ENCODE measurements at places on chromosomes 16 and 17.

- DNase-seq: no peak
Measured at GRCh38 chr16:51433599-51433998, 282.5 kb upstream of the SALL1 start.

- no peak for DNase-seq
Measured at GRCh38 chr16:17380613-17381012, 90.1 kb downstream of the XYLT1 start.

- DNase-seq: no peak
Measured at GRCh38 chr16:78579020-78579419, 479.6 kb downstream of the WWOX start.

GRCh38 chr16:73020409-73020884 is 27.5 kb downstream of the ZFHX3 start:
- DNase-seq: no peak

GRCh38 chr16:8919089-8919933 is 37.2 kb downstream of the LITAFD start:
- DNase-seq: no peak

DNA sequence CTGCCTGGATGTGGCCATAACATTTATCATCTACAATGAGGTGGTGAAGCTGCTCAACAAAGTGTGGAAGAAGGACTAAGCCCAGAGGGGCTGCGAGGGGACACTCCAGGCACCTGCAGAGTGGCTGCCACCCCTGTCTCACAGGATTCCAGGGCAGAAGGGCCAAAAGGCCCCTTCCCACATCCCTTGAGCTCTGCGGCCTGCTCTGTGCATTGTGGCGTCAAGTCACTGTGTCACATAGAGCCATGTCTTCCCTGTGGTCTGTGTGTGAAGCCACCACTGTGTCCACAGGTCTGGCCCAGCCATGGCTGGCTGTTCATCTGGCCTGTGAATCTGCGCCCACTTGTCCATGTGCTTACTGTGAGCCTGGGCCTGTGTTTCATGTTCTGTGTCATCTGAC is 1714.6 kb downstream of the TP53TG3F start:
- no peak for DNase-seq

DNA sequence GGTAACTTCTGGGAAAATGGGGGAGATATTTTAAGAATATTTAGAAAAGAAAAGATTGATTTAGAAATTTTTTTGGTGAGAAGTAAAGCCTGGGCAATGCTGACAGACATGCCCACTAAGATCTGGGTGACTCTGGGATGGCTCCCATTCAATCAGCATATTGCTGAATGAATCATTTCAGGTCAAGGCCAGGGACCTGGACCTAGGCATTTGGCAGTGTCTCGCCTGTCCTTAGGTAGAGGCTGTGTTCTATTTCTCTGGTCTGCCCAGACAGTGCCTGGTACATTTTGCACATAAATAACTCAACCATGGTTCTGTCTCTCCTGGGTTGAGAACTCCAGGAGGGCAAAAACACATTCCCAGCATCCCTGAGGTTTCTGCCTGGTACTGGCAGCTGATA is 39.9 kb downstream of the SMPD3 start:
- DNase-seq: no peak

GRCh38 chr16:30054451-30054850 is 11.1 kb upstream of the ALDOA start:
- no peak for DNase-seq
